ENCODE measurements at places on chromosomes 7 and 10.

DNA sequence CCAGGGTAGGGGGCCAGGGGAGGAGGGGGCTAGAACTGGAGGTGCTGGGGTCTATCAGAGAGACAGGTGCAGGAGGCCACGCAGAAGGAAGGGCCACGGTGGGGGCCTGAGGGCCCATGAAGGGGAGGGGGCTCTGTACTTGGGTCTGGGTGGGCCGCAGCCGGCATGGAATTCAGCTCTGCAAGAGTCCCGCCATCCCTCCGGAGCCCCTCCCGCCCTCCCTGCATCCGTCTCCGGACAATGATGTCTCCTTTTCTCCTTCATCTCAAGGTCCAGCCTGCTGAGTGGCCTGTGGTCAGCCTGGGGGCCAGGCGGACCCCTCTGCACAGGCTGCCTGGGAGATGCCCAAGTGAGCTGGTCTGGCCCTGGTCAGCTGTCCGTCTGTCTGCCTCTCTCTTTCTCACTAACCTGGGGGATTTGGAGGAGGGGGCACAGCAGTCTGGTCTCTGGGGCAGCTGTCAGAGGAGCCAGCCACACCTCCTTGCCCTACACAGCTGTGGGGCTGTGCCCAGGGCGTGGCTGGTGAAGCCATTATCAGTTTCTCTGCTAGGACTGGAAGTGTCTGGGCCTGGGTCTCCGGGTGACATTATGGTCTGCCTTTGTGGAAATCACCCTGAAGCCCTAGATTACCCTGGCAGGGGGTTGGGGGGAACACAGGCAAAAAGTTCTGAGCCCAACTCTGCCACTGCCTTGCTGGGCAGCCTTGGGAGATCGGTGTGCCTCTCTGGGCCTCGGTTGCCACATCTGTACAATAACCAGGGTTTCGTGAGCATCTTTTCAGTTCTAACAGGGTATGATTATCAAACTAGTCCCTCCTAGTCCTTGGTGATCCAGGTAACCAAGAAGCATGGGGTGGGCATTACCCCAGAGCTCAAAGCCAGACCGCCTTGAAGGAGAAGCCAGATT, 19.0 kb upstream of the HSPB1 start:
- DNase-seq = no peak

- DNase-seq = no peak
These were observed 64.1 kb downstream of the AHR start for GRCh38 chr7:17362439-17363105.

- DNase-seq = no peak
These were observed 28.5 kb downstream of the DNAJB9 start for GRCh38 chr7:108598153-108598552.

DNA sequence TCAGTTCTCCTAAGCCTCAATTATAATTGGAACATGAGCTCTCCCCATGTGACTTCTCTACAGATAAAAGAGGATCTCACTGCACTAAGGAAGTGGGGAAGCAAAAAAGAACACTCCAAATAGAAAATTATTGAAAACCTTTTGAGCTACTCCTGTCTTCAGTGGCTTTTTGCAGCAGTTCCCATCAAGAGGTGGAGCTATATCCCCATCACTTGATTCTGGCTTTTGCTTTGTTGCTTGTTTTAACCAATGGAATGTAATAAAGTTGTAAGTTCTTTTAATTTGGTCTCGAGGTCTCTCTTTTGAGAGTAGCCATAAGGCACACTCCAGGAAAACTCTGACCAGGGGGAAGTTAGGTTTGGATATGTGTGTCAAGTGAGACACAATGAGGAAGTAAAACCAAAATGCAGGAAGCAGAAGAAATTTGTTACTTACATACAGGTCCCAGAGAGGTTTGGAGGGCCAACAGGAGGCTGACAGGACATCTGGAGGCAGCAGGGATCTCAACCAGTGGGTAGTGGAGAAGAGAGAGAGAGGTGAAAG, 569.4 kb downstream of the HTR7 start:
- no peak for DNase-seq

DNA sequence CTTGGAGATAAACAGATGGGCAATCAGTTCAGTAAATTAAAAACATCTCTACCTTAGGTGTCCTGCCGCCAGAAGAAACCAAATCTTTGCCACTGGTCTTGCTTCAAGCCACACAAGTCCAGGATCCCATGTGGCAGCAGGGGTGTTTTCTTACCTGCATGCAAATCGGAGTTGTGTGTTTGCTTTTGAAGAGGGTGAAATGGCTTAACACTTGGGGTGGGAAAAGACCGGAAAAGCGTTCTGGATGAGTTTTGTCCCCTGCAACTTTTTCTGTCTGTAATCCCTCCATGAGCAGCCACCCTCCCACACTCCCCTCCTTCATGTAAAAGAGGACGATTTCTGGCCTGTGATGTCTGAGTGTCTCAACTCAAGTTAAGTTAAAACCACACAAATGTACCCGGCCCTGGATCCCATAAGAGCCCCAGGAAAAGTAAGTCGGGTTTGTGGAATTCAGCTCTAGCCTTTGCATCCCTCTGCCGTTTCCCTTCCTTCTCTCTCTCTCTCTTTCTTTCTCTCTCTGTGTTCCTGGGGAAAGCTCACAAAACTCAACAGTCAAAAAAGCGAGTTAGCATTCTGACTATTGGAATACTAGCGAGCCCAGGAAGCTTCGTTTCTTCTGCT, 178.5 kb downstream of the TCF7L2 start:
- DNase-seq = no peak

DNA sequence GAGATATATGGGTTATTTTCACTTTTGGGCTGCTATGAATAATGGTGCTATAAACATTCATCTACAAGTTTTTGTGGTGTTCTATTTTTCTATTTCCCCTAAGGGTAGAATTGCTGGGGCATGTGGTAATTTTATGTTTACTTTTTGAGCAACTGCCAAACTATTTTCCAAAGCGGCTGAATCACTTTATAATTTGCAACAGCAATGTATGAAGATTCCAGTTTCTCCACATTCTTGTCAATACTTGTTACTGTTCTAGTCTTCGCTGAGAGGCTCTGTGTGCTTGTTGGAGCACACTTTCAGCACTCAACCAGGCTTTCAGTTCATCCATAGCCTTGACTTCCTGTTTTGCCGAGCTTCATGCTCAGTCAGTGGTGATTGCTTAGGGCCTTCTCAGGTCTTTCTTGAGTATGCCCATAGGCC, 39.0 kb downstream of the ADK start:
- no peak for DNase-seq

DNA sequence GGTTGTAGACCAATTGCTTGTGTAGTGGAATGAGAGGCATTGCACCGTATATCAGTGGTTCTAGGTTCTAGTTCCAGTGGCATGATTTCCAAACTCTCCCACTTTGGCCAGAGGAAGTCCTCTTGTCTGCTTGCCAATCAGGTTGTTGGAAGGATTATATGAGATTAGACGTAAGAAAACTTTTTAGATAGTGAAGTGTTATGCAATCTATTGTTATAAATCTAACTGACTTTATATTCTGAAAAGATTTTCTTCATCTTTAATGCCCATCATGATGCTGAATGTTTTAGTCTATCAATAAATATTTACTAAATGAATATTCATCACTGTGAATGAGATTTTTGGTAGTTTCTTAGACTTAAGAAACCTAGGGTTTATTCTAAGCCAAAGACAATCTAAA, 152.6 kb downstream of the TFPI2 start:
- no peak for DNase-seq

GRCh38 chr7:133344275-133344674, 91.4 kb downstream of the EXOC4 start:
- no peak for DNase-seq

- no peak for DNase-seq
These were observed 239.9 kb downstream of the ADRA2A start for GRCh38 chr10:111316722-111317212.

GRCh38 chr7:115721293-115722217, 309.0 kb downstream of the TFEC start:
- DNase-seq = no peak

DNA sequence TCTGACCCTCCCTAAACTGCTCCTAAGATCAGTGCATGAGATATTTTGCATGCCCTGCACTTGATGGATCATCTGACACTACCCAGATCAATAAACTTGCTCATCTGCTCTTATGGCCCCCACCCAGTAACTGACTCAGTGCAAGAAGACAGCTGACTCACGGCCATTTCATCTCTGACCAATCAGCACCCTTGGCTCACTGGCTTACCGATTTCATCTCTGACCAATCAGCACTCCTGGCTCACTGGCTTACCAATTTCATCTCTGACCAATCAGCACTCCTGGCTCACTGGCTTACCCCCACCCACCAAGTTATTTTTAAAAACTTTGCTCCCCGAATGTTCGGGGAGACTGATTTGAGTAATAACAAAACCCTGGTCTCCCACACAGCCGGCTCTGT, 37.2 kb upstream of the OPTN start:
- DNase-seq = no peak

- DNase-seq = peak; percentile 64
These were observed at the start of gene TMUB1 for GRCh38 chr7:151083071-151083823. TMUB1 (minus strand) TSS chr7:151083493; CDS start chr7:151082563, 930 bp downstream.

- DNase-seq = peak; percentile 85
These were observed 28.3 kb upstream of the WDFY4 start for GRCh38 chr10:48656241-48656913.

DNA sequence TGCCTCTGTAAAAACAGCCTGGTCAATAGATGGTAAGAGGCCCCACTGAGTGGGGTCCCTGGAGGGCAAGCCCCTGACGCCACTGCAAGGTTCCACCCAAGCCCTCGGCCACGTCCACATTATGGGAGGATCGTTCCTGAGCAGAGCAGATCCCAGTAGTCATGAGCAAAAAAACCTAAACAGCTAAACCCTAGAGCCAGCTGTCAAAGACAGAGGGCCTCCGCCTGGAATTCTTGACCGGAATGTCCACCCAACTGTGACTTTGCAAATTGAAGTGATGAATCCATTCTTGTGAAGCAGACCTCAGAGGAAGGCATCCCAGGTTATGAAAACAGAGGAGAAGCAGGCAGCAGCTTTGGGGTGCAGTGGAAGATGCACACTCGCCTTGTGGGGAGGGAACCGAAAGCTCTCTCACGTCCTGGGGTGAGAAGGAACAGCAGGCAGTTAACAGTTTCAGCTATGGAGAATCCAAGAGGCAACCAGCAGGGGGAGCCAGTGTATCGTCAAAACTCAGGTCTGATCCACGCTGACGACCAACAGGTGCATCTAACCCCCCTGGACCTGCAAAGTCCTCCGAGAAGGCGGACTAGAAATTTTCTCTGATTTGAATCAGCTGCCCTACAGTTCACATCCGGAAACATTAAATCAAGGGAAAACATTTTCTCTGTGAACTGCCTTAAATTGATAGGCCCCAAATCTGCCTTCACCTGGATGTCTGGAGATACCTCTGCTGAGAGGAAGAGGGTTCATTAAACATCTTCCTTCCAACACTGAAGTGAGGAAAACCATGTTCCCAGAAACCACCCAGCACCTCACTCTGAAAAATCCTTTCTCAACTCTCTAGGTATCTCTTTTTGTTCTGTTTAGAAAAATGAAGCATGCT, 139.1 kb upstream of the PFKP start:
- DNase-seq = peak; percentile 59

DNA sequence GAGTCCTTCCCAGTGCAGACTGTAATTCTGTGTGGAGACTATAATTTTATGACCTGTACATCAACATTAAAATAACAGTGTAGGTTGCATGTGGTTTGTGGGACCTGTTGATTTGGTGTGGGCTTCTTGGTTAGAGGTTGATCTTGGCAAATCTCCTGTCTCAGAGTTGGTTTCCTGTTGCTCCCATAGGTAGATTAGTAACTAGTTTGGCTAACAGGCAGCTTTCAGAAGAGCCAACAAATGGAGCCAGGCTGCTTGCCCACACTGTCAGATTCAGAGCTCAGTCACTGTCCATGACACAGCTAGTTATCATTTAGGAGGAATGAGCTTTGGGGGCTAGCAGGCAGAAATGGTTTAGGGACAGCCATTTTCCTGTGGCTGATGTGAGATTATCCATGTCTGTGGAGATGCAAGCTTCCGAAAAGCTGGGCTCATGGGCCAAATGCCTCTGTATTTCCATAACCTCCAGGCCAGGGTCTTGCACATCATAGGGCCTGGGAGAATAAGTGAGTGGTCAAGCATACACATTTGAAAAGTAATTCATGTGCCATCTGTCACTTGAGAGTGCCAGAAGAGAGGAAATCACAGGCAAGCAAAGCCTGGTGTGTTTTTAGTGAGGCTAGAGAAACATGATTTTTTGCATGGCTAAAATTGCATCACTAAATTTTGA, 33.4 kb downstream of the CCM2 start:
- DNase-seq = no peak

- DNase-seq = no peak
These were observed 3.1 kb upstream of the IRF5 start for GRCh38 chr7:128934361-128935341.

- no peak for DNase-seq
These were observed 23.3 kb upstream of the RHOBTB1 start for GRCh38 chr10:60967260-60967659.

DNA sequence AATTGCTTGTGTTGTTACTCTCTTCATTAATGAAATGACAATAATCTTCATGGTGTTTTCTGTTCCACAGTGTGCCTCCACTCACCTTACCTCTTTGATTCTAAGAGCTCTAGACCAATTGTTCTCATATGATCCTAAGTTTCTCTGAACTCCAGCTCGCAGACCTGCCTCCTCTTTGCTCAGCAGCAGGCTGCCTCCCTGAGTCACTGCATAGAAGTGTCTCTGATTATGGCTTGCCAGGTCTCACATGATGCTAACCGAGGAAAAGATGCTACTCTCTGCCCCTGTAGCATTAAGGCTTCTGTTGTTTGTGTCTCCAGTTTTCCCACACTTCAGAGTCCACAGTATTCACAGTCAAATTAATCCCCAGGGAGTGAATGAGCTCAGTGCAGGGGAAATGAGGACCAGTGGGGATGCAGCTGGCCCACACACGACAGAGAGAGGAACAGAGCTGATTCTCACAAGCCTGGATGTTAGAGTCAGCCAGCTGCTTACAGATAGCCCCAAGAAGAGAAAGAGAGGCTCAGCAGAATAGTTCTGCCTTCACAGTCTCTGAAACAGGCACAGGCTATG, 145.9 kb upstream of the EGR2 start:
- no peak for DNase-seq

- no peak for DNase-seq
These were observed 3.9 kb downstream of the LFNG start for GRCh38 chr7:2523461-2523936.

DNA sequence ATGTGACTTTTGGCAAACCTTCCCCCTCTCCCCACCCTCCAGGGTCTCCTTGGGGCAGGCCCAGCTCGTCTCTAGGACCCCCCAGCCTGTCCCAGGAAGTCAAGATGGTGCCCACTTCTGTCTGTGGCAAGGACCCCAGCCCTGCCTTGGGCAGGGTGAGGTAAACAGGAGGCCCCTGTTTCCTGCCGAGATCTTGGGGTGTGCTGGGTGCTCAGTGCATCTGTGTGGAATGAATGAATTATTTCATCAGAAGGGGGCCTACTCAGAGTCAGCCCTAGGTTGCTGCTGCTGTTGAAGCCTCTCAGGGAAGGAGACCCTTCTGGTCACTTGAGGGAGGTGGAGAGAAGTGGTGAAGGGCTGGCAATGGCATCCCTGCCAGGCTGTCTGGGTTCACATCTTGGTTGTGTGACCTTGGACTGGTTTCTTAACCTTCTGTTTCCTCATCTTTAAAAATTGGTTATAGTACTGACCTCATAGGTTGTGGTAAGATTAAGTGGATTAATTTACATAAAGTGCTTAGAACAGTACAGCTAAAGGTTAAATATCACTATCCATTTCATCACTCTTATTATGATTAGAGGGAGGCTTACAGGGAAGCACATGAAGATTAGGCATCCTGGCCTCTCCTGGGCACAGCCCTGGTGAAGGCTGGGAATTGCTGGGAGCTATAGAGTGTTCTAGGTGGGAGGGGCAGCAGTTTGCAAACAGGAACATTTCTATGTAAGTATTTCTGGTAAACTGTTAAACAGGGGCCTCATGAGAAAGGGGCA, 67.7 kb downstream of the ZMIZ1 start:
- DNase-seq = no peak
